ENCODE measurements at places on chromosomes 5 and 9.

DNA sequence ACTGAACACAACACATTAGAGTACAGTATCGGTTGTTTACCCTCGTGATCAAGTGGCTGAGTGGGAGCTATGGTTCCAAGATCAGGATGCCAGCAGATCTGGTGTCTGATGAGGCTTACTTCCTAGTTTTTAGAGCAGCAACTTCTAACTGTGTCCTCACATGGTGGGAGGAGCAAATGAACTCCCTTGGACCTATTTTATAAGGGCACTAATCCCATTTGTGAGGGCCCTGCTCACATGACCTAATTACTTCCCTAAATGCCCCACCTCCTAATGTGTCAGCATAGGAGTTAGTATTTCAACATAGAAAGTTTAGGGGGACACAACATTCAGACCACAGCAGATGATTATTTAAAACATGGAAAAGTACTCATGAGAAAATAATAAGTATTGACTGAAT, 111.8 kb downstream of the GCNT1 start:
- DNase-seq = no peak

DNA sequence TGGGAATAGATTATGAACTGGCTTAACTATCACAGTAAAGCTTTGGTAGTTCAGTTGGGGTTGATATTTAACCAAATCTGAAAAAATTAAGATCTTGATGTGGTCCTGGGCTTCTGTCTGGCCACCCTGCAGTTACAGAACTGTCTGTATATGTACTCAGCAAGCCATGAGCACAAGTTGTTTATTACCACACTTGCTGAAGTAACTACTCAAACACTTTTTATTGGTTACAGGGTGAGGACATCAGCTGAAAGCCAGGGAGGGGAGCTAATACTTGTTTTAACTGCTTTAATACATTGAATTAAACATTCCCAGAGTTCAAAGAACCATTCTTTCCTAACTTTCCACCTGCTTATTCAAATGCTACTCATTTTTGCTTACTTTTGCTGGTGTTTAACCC, 29.4 kb upstream of the KCNN2 start:
- no peak for DNase-seq

DNA sequence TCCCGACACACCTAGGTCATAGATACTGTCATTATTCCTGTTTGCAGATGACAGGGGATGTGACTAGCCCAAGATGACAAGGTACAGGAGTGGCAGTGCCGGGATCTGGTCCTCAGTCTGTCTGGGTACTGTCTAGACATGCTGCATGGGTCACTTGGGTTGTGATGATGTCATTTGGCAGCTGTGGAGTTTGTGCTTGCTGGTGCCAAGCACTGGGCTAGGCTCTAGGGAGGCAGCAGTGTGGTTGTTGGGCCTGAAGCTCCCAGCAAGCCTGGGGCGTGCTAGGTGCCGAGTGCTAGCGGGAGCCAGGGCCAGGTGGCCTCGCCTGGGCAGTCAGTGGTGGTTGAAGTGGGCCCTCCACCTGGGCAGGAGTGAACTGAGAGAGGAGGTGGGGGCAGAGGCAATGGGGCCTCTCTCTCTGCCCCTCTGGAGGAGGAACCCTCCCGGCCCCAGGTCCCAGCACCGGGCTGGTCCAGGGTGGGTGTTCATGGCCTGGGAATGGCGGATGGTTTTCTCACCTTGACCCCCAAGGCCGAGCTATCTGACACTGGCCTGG, 8.8 kb upstream of the ASB6 start:
- no peak for DNase-seq

DNA sequence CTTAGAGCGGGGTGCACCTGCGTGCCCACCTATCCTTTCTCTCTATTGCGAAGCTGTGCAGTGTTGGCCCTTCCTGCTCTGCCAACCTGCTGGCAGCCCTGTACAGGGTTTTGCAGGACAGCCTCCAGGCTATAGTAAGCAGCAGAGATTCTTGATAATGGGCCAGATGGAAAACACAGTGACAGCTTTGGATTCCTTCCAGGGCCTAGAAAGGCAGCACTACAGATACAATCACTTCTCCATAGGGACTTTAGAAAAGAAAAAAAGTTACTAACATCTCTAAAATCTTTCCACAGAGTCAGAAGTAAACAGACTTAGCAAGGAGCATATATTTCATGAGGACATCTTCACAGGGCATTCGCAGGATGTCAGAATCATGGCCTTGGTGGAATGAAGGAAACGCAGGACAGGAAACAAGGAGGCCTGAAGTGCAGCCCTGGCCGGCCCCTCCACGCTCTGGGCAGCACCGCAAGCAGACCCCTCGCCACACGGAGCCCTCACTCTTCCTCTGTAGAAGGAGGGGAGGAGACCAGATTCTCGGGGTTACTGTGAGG, 172.1 kb upstream of the GAS1 start:
- peak; percentile 87 for DNase-seq

GRCh38 chr5:64615895-64616294, 74.4 kb upstream of the SHISAL2B start:
- no peak for DNase-seq

- DNase-seq = no peak
These were observed 13.2 kb downstream of the SPTAN1 start for GRCh38 chr9:128565578-128565977.

GRCh38 chr9:16729651-16730050, 140.8 kb downstream of the BNC2 start:
- DNase-seq = peak; percentile 41

GRCh38 chr9:136921307-136921706, 23.2 kb downstream of the FBXW5 start:
- no peak for DNase-seq

GRCh38 chr9:115989831-115990230, 163.8 kb upstream of the PAPPA start:
- DNase-seq = no peak

DNA sequence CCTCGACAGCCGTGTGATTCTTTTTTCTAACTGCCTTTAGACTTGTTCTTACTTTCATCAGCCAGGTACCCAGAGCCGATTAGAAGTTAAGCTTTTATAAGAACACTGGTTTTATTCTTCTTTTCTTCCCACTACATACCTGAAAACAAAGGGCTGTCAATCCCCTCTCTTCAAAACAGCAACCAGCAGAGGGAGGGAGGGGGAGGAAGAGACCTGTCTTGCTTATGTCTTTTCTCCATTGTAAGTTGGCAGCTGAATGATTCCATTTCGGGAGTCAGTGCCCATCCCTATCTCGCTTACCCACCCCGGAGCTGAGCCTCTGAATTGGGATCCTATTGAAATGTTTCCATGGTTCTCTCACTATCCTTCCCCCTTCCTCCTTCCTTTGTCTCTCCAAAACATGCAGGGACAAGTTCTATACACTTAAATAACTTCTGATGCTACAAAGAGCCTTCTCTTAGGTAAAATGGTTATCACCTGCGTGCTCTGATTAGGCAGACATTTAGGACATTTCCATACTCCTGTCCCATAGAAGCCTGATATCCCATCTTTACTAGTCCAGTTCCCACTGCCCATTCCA, 83.9 kb upstream of the WWC1 start:
- no peak for DNase-seq

- peak; percentile 51 for DNase-seq
These were observed 72.5 kb upstream of the RASA1 start for GRCh38 chr5:87195104-87195591.

GRCh38 chr5:9456435-9457042, 89.3 kb downstream of the SEMA5A start:
- DNase-seq = no peak

- no peak for DNase-seq
These were observed 16.9 kb downstream of the SEMA4D start for GRCh38 chr9:89480825-89481537.

DNA sequence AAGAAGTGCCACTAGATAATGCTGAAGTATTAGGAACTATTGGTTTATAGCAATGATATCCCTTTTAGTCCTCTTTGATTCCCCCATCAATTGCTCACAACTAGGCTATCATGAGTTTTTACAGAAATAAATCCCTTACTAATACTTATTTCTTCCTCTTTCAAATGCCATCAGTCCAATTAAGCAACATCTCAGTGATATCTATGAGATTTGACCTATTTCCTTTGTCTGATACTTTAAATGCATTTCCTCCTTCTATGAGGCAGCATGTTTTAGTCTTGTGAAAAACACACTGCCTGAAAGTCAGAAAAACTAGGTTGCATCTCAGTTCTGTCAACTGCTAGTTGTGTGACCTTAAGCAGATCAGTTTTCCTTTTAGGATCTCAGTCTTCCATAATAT, 101.6 kb downstream of the FBXW11 start:
- no peak for DNase-seq

GRCh38 chr5:38291355-38291754, 33.0 kb downstream of the EGFLAM start:
- peak; percentile 1 for DNase-seq

Measured in amniotic epithelial cell (primary cell).